ENCODE measurements at places on chromosomes 3 and 15.
A peak's percentile ranks its signal among the peaks of the same experiment; 100 is the strongest.

DNA sequence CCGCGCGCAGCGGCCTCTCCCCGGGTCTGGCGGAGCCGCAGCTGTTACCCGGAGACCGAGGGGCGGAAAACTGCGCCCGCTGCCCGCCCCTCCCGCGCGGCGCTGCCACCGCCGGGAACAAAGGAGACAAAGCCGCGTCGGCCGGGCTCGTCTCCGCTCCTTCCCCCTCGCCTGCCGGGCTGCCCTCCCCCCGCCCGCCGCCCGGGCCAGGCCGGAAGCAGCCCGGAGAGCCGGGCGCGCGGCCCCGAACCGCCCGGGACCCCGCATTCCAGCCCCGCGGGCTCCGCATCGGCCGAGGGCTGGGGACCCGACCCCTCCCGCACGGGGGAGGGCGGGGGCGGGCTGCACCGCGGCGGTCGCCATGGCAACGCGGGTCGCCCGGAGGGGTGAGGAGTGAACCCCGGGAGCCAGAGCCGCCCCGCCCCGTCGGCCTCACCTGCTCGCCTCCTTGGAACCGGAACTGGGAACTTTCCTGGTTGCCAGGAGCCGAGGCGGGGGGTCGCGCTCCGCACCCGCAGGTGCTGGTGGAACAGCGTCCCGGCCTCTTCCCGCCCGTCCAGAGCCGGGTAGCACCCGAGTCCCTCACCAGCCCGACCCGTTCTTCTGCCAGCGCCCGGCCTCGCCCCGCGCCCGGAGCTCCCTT, 448 bp downstream of the PLXNB1 start:
- DNase-seq = peak; percentile 76

GRCh38 chr15:58582160-58582559, 150.4 kb downstream of the LIPC start:
- DNase-seq = no peak

DNA sequence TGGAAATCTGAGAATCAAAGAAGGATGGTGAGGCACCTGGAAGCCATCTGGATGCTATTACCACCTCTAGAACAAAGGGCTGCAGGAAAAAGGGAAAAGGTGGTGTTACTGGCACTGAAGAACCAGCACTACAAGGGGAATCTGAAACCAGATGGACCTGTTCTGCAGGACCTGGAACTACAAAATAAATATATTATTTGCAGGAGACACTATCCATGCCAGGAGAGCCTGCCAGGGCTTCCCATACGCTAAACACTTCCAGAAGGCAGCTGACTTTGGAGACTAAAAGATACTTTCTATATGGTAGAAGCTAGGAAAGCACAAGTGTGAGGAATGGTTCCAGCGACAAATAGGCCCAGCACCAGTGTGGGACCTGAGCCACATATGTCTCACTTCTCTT, 83.4 kb upstream of the POU1F1 start:
- DNase-seq = no peak

DNA sequence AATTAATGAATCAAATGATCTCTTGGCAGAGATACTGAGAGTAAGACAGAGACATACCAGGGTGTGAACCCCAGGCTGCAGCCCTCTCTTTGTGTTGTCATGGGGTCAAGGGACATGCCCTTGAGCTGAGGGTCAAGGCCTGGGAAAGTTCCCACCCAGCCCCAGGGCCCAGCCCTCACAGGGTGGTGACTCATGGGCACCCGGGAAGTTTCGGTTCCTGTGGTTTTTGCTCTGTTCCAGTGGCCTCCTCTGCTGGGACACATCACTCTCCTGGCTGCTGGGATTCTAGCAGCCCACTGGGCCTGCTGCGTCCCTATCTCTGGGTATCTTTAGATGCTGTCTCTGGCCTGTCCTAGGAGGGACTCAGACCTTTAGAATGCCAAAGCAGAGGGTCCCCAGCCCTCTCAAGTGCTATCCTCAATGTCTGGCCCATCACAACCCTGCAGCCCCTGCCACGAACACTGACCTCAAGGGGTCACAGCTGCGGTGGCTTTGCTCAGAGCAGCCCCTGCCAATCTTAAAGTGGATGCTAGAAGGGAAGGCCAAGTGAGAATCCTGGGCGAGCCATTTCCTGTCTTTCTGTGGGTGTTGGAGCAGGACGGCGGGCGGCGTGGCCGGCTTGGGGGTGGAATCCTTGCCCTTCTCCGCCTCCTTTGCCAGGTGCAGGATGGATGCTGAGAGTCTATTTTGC, 148.4 kb upstream of the TLE3 start:
- DNase-seq = peak; percentile 30

DNA sequence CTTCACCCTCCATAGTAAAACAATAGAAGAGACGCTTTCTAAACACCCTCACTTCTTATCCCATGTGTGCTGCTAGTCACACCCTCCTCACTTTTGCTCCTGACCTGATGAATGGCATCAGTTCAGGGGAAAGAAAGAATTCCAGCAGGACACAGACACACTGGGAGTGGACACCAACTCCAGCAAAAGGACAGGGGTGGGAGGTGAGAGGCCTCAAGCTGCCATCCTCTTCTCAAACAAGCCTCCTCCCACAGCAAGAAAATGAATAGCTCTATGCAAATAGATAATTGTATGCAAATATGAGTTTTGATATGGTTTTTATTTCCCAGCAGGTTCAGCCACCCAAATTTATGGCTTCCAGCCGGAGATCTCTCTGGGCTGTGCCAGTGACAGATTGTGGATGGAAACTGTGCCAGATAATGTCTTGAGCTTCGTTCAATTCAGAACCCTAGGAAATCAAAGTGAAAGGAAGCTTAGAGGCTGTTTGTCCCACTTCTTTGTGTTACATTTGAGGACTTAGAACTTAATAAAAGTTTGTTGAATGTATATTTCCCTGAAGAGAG, 209.3 kb upstream of the PPP2R3A start:
- DNase-seq = no peak

- no peak for DNase-seq
Observed at GRCh38 chr3:26422415-26422814, 200.2 kb upstream of the LRRC3B start.

DNA sequence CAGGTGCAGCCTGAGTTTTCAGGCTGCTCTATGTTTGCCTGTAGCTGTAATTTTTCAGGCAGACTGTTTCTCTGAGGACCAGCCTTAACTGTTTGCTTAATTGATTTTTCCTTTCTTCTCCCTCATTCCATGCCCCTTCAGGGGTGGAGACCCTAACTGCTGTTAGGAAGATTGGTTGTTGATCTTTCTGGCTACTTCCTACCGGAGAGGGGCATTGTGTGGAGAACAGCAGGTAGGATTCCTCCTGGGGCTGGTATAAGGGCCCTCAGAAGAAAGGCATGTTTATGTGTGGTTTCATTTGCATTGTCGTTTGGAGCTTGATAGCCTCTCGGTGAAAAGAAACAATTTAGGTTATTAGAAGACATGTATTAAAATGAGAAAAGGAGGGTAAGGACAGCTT, 56.9 kb upstream of the GOLGA6L2 start:
- no peak for DNase-seq

DNA sequence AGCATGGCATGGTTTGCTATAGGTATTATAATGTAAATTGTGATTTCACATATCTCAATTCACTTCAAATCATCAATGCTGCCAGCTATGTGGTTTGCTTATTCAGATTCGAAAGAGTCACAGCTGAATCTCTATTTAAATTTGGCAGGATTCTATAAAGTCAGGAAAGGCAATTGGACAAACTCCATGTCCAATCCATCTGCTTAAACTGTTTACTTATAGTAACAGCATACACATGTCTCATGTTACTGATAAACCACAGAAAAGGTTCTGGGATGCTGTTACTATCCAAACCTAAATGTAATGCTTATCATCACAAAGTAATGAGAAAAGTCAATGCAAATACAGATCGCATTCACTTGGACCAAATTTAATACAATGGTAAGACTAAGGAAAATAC, 229.7 kb downstream of the ISL2 start:
- no peak for DNase-seq

DNA sequence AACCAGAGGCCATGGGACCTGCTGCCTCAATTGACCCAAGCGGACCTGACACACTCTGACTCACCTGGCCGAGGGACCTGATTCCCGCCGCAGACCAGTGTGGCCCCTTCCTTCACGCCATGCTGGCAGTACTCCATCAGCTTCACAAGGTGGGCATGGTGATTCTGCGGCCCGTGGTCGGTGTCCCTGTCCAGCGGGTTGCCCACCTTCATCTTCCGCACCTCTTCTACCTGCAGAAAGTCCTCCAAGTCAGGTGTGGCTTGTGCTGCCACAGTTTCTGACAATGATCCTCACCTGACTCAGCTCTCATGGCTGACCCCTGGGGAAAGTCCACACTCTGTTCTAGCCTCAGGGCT, 25.9 kb upstream of the SLC41A3 start:
- DNase-seq = peak; percentile 8

- no peak for DNase-seq
Observed at GRCh38 chr15:85157344-85157743, 175.7 kb downstream of the PDE8A start.

DNA sequence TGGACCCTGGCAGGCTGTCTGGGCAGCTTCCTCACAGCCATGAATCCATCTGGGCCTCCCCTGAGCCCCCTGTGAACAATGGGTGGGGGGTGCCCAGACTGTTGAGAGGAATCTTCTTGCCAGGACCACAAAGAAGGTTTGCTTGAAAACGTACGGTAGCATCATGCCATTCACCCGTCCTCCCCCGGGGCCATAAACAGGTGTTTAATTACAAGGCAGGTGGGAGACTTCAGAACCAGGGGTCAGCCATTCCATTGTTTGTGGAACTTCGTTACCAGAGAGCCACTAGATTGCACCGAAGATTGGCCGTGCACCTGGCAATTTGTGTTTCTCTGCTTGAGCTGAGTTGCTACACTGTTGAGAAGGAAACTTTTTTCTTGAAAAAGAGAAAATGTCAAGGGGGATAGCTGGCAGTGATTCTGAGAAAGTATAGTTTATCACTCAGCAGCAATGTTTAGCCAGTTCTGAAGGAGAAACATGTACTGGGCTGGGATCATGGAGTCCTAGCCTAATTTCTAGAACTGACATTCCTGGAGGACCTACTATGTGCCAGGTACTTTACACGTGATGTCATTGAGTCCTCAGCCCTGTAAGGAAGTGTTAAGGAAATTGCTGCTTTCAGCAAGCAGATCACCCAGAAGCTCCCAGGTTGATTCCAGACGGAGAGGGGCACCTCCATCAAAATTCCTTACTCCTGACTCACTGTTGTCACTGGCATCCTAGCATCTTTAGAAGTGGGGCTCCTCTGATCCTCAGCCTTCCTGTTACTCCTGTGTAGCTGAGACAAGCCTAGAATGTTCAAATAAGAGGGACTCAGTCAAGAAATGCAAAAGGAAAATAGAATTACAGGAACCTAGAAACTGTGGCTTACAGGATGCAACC, 103.8 kb upstream of the UBE2E1 start:
- DNase-seq = no peak

DNA sequence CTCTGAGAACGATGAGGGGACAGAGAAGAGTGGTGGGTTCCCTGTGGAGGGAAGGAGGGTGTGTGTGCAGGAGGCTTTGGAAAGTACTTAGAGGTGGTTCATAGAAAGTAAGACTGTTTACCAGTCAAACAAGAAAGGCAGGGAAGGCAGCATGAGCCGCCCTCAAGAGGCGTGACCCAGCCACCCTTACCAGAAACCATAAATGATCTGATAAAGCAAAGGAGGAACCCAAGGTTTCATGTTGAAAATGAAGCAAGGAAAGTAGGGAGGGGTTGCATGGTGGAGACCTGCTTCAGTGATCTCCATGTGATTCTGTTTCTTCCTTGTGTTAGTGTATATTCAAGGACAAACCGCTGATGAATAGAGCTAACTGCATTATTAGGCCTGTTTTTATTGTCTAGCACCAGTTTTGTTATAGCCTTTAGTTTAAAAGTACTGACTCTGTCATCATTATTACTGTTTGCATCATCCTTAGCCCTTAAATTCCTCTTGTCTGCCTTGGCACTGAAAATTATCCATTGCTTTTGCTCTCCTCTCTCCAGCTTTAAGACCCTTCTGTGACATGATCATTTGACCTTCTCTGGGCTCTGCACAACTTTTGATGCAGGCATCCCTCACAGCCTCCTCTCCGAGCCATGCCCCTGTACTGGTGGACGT, 96.1 kb downstream of the STAC start:
- no peak for DNase-seq

DNA sequence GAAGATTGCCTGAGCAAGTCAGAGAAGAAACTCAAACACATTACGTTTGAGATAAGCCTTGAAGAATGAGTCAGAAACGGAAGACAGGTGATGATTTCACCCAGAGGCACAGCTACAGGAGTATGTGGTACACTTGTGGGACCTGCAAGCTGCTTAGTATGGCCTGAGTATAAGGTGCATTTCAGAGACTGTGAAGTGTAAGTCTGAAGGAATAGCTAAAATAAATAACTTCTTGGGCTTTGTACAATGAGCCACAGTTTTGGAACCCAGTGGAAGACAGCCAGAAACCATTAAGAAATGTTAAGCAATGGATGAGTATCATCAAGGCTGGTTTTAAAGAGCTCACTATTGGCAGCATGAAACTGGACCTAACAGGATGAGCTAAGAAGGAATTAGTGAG, 826.2 kb downstream of the ROBO1 start:
- DNase-seq = no peak

DNA sequence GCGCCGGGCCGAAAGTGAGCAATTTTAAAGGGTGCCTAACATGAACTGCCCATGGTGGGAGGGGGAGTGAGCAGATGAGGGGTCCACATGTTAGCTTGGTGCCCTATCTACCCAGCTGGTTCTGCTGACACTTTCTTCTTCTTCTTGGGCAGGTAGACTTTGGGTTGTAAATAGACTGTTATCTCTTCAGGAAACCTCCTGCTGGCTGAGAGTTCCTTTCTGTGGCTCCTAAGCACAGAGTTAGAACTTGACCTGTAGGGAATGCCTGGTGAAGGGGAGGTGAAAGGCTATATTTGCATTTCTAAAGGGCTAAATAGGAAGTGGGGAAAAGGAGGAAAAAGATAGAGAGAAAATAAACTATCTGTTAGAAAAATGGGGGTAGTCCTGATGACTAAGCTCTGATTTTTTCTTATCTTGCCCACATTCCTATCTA, 521.4 kb upstream of the TGFBR2 start:
- no peak for DNase-seq

DNA sequence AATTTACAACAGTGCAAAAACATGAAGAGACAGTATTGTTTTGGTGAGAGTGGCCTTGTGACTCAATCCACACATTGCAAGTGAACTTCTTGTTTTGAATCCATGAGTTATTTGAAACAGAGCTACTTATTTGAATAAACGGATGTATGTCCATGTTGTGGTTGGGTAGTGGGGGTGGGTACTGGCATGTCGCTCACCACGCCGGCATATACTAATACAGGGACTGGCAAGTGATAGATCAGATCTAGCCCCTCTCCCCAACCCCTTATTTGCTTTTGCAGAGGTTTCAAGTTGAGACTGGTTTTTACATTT, 83.8 kb downstream of the EDEM1 start:
- no peak for DNase-seq

- no peak for DNase-seq
Observed at GRCh38 chr15:41429003-41429890, 12.4 kb downstream of the RTF1 start.

GRCh38 chr3:1717524-1717923, 381.1 kb upstream of the CNTN4 start:
- no peak for DNase-seq

- DNase-seq = no peak
Observed at GRCh38 chr3:57160765-57161538, 4.2 kb downstream of the IL17RD start.

All from head of caudate nucleus (tissue), 42 donors.